ENCODE measurements at places on chromosomes 3 and 15.

- no peak for DNase-seq
Observed at GRCh38 chr3:106570426-106570825, 701.6 kb upstream of the CBLB start.

DNA sequence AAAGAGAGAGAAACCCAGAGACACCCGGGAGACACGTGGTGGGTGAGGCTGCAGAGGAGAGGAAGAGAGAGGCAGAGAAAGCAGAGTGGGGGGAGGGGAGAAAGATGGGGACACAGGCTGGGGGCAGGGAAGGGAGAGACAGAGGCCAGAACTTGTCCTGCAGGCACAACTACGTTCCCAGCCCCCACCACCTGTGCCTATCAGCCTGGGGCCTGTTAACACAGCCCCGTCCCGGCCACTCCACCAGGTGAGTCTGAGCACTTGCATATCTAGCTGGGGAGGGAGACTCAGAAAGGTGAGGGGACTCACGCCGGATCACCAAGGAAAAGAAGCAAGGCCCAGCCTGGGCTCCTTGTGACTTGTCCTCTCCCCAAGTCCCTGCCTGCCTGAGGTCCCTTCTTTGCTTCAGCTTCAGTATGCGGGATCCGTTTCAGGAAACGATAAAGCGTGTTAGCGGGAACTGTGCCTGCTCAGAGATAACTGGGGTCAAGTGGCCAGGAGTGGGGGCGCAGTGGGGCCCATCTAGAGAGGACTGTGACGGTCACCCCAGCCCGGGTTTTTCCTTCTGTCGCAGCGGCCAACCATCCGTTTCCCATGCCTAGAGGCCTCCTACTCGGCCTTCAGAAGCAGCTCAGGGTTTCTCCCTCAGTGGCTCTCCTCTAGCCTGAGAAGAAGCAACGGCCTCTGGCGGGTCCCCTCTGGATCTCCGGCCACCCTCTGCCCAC is 10.3 kb downstream of the LINGO1 start:
- no peak for DNase-seq

GRCh38 chr3:103385961-103386656 is 951.3 kb downstream of the ZPLD1 start:
- no peak for DNase-seq

DNA sequence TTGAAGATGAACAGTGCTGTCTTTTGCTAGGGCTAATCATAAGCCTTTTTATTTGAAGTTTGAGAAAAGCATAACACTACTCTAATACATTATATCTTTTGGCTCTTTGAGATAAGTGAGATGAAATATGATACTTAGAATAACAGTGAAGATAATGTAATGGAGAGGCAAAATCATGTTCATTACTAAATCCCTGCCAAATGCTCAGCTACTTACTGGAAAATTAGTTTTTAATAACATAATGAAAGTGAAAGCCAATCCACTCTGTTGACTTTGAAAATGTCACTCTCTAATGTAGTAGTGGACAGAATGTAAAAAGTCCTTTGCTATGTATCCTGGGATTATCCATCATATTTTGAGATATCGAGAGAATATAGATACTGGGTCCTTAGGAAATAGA is 35.9 kb upstream of the MYH15 start:
- DNase-seq = no peak

DNA sequence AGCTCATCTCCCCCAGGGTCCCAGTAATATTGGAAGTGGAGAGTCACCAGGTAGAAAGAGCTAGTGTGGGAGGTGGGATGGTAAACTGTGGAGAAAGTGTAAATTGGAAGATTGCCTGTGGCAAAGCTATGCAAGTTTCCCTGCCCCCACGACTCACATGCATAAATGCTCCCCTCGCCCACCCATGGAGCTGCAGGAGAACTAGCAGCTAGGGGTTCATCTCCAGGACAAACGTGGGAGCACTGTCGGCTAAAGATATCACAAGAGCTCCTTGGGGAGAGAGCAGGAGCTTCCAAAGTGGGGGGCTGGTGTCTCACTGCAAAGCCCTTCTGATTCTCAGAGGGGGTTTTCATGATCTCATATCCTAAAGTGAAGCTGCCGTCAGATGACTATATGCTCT is 91.4 kb upstream of the PLCL2 start:
- no peak for DNase-seq

DNA sequence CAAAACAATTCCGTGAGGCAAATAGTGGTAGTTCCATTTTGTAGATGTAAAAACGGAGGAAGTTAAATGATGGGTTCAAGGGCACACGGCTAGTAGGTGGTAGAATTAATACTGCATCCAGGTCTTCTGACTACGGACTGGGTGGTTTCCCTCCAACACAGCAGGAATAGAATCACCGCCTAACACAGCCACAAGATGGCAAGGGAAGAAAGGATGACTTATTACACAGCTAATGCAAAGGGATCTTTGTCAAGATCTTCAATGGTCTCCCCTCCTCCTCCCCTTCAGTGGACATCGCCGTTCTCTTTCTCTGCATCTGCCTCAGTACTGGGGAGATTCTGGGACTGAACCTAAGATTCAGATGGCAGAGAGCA is 524 bp upstream of the TOPBP1 start:
- no peak for DNase-seq

DNA sequence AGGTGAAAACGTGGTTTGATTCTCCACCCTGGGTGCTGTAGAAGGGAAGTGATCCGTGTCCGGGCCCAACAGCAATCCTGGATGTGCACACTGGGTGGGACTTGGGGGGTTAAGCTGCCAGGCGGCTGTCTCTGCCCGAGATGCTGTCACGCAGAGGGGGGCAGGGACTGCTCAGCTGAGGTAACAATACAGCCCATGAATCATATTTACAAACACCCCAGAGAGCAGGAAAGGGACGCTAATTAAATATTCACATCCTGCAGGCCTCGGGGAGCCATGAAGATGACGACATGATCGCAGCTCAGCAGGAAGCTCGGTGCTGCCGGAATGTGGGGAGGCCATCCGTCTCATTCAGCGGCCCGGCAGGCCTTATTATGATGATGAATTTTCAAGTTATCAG is 17.9 kb upstream of the CRABP1 start:
- no peak for DNase-seq

- no peak for DNase-seq
Observed at GRCh38 chr3:43490640-43491185, 131.1 kb downstream of the ANO10 start.

- no peak for DNase-seq
Observed at GRCh38 chr15:100192097-100193080, 149.4 kb downstream of the ADAMTS17 start.

Data from T-cell (primary cell).